Stimulated activated CD4-positive, alpha-beta T cell treated with anti-CD3 and anti-CD28 coated beads, Interleukin-4, amount 100 ng/mL, for 48 hours (primary cell): ENCODE measurements at places on chromosomes 2 and 18.

- DNase-seq, result no peak
These were observed 26.5 kb downstream of the PSD4 start for GRCh38 chr2:113200236-113200635.

- no peak for DNase-seq
These were observed 333.9 kb upstream of the PIK3C3 start for GRCh38 chr18:41621177-41621576.

DNA sequence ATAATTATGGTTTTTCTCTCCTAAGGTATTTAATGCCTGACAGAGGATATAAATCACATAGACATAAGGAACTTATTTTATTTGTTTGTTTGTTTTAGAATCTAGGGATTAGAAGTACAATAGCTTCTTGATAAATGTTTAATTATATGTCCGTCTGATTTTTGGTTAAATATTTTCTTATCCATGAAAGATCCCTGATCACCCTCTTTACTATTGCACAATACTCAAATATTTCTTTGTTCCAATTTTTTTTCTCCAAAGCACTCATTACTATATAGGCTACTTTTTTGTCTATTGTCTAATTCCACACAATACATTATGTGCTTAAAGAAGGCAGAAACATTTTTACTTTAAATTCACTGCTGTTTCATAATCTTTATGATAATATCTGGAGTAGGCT is 875.8 kb downstream of the TDRD15 start:
- DNase-seq, result no peak

DNA sequence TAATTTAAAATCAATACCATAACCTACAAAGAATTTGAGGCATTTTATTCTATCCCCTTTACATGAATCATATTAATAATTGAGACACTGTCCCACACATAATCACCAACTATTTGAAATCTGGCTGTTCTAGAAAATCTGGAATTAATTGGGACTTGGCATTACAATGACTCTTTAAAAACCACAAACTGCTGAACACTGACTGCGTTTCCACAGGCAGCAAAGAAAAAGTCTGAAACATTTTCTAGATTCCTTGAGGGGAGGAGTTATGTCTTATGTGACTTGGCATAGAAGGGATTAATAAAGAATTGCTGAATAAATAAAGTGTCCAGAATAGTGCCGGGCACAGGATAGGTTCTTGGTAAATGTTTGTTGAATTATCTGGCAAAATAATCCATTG is 61.4 kb downstream of the GPR39 start:
- no peak for DNase-seq

DNA sequence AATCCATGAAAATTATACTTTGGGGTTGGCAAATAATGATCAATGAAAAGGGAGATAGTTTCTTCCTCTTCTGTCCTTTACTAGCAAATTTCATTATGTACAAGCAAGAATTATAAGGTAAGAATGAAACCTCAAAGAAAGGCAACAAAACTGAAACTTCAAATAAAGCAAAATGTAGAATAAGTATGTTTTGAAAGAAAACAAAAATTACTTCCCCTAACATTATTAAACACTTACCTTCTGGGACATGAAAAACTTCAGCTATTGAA is 29.4 kb downstream of the THADA start:
- DNase-seq, result no peak

GRCh38 chr2:134087371-134087921 is 166.4 kb upstream of the MGAT5 start:
- no peak for DNase-seq

DNA sequence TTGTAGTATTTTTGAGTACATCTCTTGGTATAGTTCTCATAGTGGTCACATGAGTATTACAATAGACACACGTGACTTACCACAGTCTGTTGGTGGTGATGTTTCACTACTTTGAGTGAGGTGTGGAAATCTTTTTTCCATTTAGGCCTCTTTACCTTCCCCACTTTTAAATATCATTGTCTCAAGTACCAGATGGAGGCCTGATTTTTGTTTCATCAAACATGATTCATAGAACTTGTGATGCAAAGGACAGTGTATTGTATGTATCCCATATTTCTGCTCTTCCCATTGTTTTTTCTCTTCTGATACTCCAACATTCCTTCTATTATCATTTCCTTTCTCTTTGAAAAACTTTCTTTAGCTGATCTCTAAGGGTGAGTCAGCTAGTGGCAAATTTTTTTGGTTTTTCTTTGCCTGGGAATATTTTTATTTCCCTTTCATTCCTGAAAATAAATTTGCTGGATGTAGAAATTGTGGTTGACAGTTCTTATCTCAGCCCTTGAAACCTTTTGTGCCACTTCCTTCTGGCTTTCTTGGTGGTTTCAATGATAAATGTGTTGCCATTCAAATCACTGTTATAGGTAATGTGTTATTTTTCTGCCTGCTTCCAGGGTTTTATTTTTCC is 32.8 kb downstream of the RFX8 start:
- no peak for DNase-seq

DNA sequence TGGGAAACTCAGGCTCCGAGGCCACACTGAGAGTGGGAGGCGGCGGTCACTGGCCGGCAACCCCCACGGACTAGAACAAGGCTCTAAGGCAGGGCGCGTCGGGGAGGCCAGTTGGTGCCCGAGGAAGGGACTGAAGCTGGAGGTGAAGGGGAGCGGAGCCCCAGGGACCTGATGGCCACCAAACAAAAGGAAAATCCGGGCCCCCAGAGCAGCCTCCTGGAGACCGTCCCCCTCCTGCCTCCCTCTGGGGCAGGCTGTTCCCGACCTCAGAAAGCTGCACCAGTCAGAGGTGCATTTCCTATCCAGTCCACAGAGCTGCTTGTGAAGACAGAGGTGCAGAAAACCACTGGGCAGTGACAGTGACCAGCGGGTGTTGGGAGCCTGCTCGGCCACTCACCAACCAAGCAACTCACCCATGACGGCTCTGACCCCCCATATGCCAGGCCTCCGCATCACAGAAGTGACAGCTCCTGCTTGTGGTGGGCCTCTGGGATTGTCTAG is 172.7 kb downstream of the TWIST2 start:
- no peak for DNase-seq

GRCh38 chr2:112793449-112793978 is 9.2 kb upstream of the IL1A start:
- DNase-seq, result no peak

DNA sequence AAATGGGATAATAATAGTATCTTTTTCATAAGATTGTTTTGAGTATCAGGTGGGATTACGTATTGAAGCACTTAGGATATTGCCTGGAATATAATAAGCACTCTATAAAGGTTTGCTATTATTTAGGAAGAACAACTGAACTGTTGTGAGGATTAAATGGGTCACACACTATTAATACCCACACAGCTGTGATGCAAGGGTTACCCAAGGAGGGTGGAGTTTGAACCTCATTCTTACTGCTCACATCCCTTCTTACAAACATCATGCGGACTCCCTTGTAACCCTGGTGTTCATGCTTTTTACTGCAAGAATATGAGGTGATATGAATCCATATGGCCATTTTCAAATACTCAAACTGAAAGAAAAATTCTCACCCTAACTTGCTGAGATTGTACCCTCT is 113.5 kb downstream of the KCTD1 start:
- DNase-seq, result no peak

- no peak for DNase-seq
These were observed 27.2 kb downstream of the ATP8B1 start for GRCh38 chr18:57775937-57776336.

GRCh38 chr2:3210257-3210656 is 167.4 kb downstream of the EIPR1 start:
- DNase-seq, result no peak

DNA sequence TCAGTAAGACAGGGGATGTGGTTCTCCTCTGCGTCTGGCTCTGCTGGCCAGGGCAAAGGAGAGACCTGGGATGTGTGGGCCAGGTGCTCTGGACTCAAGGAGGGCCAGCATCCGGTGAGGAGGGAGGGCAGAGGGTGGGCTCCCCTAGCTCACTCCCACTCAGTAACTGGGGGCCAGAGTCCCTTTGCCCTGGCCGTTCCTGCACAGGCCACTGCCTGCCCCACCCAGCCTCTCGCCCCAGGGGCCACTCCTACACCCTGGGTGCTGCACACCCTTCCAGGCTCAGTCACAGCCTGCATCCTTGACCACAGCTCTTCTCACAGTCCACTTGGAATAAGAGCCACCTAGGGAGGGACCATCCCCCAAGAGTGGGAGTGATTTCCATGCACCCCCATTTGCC is 41.0 kb downstream of the SNED1 start:
- DNase-seq, result no peak

DNA sequence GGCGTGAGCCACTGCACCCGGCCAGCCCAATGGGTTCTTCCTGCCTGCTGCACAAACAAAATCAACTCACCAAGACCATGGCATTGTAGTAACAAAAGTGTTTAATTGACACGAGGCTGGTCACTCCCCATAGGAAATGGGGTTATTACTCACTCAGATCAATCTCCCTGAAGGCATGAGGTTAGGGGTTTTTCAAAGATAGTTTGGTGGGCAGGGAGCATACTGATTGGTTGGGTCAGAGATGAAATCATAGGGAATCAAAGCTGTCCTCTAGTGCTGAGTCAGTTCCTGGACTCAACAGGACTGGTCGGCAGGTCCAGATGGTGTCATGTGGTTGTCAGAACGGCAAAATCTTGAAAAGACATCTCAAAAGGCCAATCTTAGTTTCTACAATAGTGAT is 122.1 kb downstream of the TMEM17 start:
- no peak for DNase-seq

DNA sequence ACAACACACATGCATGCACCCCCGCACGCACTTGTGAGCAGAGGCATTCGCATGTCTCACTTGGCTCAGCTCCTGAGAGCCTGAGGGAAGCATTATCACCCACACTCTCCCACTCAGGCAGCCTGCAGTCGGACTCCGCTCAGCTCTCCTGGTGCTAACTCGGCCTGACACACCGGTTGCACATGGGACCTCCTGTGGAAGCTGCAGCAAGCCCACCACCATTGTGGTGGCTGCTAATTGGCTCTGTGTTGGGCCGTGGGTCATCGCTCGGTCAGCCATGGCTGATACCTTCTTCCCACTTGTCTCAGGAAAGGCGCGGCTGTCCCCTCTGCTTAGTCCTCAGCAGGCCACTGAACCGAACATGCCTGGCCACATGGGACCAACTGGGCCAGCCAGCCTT is 13.7 kb upstream of the TEX261 start:
- no peak for DNase-seq

- no peak for DNase-seq
These were observed 13.7 kb downstream of the CNGA3 start for GRCh38 chr2:98359986-98360385.

GRCh38 chr18:23143815-23144261 is 8.6 kb downstream of the CABLES1 start:
- no peak for DNase-seq

- DNase-seq, result no peak
These were observed 44.9 kb downstream of the ZEB2 start for GRCh38 chr2:144475044-144475443.

GRCh38 chr2:73947412-73948018 is 20.8 kb downstream of the DGUOK start:
- DNase-seq, result no peak

GRCh38 chr2:29558097-29558496 is 363.3 kb downstream of the ALK start:
- no peak for DNase-seq

- no peak for DNase-seq
These were observed 27.4 kb downstream of the EVX2 start for GRCh38 chr2:176056406-176056805.

DNA sequence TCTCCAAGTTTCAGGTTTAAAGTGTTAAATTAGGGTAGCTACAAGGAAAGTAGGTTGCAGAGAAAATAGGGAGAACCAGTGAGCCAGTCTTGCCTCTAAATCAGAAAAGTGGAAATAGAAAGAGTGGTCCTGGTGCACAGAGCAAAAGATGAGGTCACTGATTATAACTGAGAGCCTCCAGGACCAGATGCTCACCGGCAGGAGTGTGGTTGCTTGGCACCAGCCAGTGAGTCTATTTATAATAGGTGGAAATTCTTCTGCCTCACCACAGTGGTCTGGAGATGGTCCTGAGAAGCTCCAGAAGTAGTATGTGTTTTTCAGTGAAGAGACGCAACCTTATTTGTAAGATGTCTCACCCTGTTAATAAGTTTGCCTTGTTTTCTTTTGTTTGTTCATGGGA is 373.9 kb upstream of the KCNJ3 start:
- no peak for DNase-seq

DNA sequence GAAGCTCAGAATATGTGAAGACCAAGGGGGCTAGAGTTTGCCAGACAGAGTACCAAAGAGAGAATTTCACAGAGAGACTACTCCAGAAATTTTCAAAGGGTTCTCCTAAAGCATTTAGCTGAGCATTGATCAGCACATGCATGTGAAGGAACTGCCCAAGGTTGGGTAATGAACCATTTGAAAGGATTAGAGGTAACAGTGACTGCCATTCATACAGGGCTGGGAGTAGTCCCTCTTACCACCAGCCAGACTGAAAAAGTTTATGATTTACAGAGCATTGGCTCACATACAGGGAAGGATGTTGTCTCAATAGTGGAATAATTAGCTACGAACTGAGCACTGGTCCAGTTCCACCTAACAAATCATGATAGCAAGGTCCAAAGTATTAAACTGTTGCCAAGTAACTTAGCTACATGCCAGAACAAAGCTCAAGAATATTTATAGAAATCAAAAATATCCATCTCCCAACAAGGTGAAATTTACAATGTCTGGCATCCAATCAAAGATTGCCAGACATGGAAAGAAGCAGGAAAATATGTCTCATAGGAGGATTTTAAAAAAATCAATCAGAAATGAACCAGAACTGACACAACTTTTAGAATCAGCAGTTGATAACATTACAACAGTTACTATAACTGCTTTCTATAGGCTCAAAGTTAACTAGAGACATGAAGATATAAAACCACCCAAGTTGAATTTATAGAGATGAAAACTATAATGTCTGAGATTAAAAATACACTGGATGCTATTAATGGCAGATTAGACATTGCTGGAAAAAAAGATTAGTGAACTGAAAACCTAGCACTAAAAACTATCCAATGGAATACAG is 25.7 kb upstream of the RNF103 start:
- no peak for DNase-seq

DNA sequence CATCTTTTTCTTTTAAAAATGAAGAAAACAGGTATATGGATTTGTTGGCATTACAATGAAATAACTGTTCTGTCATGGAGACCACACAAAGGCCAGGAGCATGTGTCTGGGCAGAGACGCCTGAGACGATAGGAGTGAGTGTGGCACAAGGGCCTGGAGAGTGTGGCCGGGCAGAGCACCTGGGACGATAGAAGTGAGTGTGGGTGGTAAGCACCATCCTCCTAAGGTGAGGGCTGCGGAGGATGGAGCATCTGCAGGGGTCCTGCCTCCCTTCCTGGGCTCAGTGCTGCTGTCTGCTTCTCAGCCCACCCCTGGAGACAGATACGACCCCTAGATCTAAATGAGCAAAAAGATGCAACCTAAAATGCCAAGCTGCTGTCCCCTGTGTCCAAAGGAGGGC is 184.9 kb downstream of the MYT1L start:
- DNase-seq, result no peak

- DNase-seq, result no peak
These were observed 187.8 kb upstream of the SIX3 start for GRCh38 chr2:44753552-44754285.
